Fibroblast of skin of right biceps (primary cell): ENCODE measurements at places on chromosomes 7 and 10.

DNA sequence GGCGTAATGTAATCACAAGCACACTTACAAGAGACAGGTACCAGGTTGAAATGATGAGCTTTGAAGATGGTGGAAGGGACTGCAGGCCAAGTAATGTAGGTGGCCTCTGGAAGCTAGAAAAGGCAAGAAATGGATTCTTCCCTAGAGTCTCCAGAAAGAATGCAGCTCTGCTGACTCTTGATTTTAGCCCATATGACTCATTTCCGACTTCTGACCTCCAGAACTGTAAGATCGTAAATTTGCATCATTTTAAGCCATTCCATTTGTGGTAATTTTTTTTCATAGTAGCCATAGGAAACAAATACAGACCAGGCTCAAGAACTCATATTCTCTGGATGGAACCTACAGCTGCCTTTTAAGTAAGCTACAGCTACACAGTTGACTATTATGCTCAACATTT lies 315.5 kb downstream of the MAGI2 start:
- peak; percentile 32 for DNase-seq

DNA sequence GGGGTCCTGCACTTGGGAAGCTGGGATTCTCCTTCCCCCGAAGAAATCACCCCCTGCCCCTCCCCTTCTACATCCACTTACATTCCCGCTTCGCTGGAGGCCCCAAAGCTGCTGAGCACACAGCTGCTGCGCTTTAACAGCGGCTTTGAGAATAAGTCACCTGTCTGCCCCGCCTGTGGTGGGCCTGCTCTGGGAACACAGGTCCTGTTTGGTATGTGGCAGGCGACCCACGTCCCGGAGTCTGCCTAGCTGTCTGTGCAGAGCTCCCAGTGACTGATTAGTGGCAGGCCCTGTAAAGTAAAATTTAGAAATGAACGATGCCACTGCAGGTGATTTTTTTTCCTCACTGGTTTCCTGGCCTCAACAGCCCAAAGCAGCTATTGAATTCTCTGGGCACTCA lies 47.0 kb downstream of the CDH23 start:
- no peak for DNase-seq

DNA sequence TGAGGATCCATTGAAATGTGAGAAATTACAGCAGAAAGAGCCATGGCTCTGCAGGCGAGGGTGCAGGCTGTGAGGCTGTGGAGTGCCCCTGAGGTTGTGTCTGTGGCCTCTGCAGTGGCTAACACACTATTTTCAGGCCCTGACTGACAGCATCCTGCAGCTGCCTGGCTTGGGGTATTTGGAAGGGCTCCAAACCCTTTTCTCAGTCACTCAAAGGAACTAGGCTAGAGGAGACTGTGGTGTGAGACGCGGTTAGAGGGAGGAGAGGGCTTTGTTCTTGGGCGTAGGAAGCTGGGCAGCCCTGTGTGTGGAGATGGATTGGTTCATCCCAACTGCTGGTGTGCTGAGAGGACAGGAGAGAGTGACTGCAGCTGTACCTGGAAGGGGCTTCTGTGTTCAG lies 134.9 kb downstream of the RAMP3 start:
- DNase-seq = no peak

DNA sequence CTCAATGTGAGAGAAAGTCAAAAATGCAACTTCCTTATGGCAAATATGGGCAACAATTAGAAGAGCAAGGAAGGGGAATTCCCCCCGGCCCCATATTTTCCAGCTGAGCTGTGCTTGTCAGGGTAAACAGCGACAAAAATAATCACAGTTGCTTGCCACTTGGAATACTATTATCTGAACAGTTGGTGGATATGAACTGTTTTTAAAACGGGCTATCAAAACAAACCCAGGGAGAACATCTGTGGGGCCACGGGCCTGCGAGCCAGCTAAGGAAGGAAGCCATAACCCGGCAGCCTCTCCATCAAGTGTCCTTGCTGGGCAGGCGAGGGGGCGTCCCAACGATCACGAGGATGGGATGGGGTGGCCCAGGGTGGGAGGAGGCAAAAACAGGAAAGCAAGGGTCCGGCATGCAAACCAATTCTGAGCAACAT lies 228.4 kb downstream of the ARHGAP12 start:
- peak; percentile 25 for DNase-seq

DNA sequence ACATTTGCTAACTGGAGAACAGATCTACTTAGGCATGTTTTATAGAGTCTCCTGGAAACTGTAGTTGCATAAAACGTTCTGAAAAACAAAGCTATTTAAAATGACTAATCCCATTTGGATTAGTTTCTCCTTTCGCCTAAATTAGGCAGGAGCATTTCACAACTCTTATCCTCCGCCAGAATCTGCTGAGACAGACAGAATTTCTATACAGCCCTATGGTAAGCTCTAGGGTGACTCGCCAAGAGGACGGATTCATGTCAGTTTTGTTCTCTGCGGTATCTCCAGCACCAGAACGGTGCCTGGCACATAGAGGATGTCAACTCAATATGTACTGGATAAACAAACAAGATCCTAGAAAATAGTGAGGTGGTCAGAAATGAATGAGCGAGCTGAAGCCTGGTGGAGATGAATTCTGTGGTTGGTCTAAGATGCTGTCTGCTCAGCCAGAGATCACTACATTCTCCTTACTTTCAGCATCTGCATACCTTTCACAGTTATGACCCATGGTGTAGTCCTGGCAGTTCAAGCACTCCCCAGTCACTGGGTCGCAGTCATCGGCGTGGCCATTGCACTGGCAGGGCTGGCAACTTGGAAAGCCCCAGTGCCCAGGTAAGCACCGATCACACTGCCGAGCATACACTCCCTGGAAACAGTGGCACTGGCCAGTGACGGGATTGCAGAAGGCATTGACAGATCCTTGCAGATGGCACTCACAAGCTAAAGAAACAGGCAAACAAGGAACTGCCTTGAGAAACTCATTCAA lies 44.0 kb downstream of the LAMB1 start:
- peak; percentile 92 for DNase-seq

DNA sequence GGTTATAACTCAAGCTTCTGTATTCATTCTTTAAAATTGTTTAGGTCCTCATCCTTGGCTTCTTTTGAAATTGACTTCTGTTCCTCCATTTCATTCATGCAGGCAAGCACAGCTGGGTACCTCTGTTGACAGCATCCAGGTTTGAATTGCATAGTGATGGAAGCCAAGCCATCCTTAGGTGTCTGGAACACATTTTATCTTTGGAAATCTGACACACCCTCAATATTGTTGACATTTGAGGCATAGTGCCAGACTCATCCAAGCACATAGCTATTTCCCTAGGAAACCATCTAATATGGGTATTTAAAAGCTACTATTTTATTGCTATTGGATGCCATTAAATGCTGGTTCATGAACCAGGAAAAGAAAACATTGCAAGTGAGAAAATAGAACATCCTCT lies 142.1 kb upstream of the PTPRZ1 start:
- no peak for DNase-seq

DNA sequence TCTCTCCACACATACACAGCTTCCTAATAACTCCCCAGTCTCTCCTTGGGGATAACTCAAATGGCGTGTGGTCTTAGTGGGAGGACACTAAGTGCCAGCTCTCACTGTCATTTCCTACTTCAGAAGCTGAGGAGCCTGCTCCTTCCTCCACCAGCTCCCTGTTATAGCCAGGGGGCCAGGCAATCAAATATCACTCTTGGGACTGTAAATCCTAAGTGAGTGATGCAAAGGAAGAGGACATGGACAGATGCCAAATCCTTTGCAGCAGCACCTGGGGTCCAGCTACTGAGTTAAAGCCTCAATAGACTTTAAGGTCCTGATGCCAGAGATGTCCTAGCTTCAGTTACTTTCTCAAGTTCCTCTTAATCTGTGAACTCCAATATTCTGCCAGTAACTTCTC lies 34.1 kb downstream of the SEM1 start:
- DNase-seq = no peak

- peak; percentile 27 for DNase-seq
These were observed 43.7 kb downstream of the DNAJB9 start for GRCh38 chr7:108613147-108613948.

- peak; percentile 89 for DNase-seq
These were observed 133.7 kb upstream of the RSU1 start for GRCh38 chr10:16950656-16951601.

DNA sequence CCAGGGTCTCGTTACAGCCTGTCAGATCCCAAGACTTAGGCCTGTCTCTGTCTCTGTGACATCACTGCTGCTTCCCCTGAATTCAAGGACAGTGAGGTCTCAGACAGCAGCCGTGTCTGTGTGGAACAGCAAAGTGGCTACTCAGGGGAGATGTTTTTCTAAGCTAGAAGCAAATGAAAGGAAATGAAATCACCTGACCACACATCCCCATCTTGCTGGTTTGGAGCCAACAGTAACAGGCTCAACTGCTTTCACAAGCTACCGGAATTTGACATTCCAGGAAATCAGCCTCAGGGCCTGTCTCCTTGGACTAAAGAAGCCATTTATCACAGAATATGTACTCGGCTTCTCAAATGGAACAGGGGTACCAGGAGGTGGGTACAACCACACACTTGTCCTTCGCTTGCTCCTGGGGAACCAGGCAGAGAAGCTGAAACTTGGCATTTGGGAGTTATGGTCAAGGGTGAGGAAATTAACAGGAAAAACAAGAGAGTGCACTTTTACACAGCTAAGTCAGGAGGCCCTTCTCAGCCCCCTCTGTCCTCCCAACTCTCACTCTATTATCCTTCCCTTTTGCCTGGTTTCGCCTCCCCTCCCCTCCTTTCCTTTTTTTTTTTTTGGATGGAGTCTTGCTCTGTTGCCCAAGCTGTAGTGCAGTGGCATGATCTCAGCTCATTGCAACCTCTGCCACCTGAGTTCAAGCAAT lies 73.2 kb downstream of the SPDYE5 start:
- peak; percentile 95 for DNase-seq

DNA sequence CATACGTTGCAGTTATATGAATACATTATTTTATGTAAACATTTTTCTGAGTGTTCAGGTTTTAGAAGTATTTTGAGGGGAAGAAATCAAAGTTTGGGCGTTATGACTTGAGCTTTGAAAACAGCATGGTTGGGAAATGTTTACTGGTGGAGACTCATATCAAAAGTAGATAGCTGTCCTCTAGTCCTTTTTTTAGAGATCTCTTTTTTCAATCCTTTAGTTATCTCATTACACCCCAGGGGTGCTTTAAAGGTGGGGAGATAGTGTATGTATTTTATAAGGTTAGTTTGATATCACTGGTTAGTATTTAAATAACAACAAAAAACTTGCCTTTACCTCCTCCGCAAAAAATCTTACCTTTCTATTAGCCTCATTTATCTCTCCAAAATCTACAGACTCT lies 2.3 kb downstream of the DMTF1 start:
- no peak for DNase-seq

- DNase-seq = peak; percentile 73
These were observed 171.5 kb downstream of the PRPF18 start for GRCh38 chr10:13758312-13758711.
